Dermis microvascular lymphatic vessel endothelial cell (primary cell): ENCODE measurements at places on chromosomes 4 and X. TPM values are rescaled to one million over a fixed set of nuclear protein-coding genes. Genes with fewer than 3 reads are reported as not detected.

GRCh38 chr4:48681856-48682255 is 98.2 kb downstream of the FRYL start:
- DNase-seq: peak; percentile 28

DNA sequence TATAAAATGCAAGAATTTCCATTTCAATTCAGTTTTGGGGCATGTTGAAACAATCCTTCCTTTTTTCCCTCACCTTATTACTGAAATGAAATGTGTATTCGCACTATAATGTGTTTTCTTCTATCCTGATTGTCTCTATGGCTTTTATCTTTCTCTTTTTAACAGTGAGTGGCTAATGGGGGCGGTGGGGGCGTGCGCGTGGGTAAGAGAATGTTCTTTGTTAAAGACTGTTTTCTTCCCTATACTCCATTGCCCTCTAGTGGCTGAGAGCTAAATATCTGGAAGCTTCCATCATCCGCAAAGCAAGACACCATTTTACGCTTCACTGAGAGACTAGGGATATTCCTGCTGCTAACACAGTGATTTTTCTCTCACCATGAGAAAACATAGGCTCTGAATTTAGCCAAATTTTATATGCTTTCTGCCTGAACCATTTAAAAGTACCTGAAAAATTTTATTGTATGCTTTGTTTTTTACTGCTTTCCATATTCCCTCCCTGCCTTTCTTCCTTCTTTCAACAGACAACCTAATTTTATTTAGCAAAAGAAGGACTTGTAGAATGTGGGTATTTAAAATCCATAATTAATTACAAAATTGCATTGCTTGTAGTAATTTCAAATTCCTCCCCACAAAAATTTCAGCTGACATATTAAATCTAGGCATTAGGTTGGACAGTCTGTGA is 194.0 kb downstream of the GASK1B start:
- peak; percentile 69 for DNase-seq

DNA sequence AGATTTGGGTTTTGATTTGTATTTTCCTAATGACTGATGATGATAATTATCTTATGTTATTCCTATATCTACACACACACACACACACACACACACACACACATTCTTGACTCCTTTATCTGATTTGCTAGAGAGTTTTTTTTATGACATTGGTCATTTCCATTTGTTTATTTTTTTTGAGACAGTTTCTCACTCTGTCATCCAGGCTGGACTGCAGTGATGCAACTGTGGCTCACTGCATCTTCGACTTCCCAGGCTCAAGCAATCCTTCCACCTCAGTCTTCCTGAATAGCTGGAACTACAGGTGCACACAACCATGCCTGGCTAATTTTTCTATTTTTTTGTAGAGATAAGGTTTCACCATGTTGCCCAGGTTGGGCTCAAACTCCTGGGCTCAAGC is 6.7 kb downstream of the ZNF81 start:
- no peak for DNase-seq

DNA sequence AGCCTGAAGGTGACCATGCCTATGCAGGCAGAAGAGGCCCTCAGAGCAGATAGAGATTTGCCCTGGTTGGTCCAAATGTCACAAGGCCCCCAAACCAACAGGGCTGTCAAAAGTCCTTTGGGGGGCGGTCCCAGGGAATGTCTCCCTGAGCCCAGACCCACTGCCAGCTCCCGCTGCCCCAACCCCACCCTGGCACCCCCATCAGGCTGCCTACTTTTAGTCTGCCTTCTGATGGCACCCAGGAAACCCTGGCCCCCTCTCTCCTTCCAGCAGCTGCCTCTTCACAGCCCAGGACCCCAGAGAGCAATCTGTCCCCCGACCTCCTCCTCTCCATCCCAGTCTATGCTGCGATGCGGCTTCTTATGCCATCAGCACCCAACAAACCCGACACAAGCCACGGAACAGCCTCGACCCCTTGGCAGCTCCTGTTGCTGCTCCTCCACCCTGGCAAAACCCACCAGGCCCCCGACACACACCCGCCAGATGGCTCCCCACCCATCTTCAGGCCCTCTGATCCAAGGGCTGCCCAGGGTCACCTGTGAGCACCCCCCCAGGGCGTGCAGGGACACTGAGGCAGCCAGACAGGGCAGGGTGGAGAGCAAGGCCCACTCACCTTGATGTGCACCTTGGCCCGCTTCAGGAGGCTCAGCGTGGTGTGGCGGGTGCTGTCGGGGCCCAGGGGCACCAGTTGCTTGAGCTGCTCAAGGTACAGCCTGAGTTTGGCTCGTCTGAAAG is 9.9 kb downstream of the MXD4 start:
- DNase-seq: no peak

DNA sequence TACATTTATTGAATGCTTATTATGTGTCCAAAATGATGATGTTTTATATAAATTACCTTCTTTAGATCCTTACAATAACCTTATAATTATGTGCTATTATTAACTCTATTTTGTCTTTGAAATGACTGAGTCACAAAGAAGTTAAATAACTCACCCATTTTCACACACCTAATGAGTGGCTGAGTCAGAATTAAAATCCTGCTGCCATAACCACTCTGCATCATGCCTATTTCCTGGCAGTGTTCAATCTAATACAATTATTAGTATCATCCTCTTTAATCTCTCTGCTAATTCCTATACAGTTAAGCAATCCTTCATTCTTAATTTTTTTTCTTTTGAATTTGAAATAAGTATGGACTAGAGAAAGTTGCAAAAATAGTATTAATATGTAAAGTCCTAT is 342.9 kb downstream of the CFAP299 start:
- DNase-seq: no peak

- DNase-seq: no peak
These were observed 4.3 kb downstream of the GDPD2 start for GRCh38 chrX:70427365-70427764.

GRCh38 chr4:180766045-180766444 is 1477.2 kb upstream of the TENM3 start:
- no peak for DNase-seq

GRCh38 chr4:23904639-23905071 is 14.8 kb upstream of the PPARGC1A start:
- DNase-seq: no peak

DNA sequence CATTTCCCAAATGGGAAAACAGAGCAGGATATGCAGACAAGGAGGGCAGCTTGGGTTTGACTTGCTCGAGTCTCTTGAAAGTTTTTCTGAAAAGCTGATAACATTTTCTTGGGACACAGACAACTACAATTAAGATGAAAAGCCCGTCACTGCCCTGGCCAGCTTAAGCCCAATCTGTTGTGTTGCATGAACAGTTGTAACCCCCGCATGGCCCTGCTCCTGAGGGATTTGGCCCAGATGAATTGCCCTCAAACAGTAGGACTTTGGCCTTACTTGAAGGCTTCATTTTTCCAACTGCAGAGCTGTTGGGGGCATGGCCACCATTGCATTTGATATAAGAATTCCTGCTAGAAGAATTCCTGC is 40.5 kb upstream of the MGST2 start:
- DNase-seq: no peak

GRCh38 chr4:182242787-182243186 is 415 bp upstream of the TENM3 start:
- no peak for DNase-seq

GRCh38 chr4:109025471-109026076 is 262.7 kb upstream of the ETNPPL start:
- no peak for DNase-seq

- no peak for DNase-seq
These were observed 47.6 kb upstream of the NKAP start for GRCh38 chrX:119991005-119991787.

DNA sequence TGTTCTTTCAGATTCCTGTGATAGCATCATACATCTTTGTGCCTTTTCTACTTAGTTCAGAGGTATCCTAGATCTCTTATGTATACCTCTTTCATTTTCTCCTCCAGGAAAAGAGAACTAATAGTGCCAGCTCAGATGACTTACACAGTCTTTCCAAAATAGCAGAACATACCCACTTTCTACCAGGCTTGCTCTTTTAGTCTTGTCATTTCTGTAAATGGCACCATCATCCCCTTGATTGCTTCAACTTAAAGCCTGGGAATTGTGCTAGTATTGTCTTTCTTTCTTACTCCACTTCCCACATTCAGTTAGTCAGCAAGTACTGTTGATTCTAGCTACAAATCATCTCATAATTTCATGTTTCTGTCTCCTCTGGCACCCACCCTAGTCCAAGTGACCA is 5.1 kb downstream of the APEX2 start:
- no peak for DNase-seq

- no peak for DNase-seq
These were observed 20.5 kb downstream of the SPIN4 start for GRCh38 chrX:63330681-63331080.

GRCh38 chrX:136880003-136880451 is 498 bp downstream of the RBMX start:
- peak; percentile 34 for DNase-seq

- peak; percentile 96 for DNase-seq
These were observed 66.0 kb upstream of the DDX60 start for GRCh38 chr4:168384437-168385141.

The TMEM185A gene
- total RNA-seq: 16.9 and 21.2 TPM in 2 replicates

The RBM47 gene
- total RNA-seq: under 0.01 and 0.13 TPM in 2 replicates

The NSUN7 gene
- under 0.01 TPM in 1 of 2 replicates, not detected in the other for total RNA-seq

The STPG2 gene
- 0.13 TPM in 1 of 2 replicates, not detected in the other for total RNA-seq

The GNRHR gene
- total RNA-seq: not detected in 2 replicates

The FGA gene
- not detected in 2 replicates for total RNA-seq

The GLRA2 gene
- total RNA-seq: not detected in 2 replicates

The GRID2 gene
- not detected in 2 replicates for total RNA-seq

The EFHC2 gene
- total RNA-seq: not detected in 2 replicates

The PFKFB1 gene
- total RNA-seq: 0.13 TPM in 2 replicates

The CENPE gene
- 7.0 and 13.5 TPM in 2 replicates for total RNA-seq

The SAT1 gene
- total RNA-seq: 211 and 283 TPM in 2 replicates

The SLC2A9 gene
- total RNA-seq: 0.90 and 1.1 TPM in 2 replicates
